Uterus (tissue), 4 donors: ENCODE measurements at places on chromosomes 6 and 20.

- no peaks in the 10 kb centered on the region for H3K36me3 ChIP-seq
- H3K4me3 ChIP-seq: no peak overlapping the region
Measured at GRCh38 chr6:53020005-53020744, 25.1 kb upstream of the GSTA4 start.

GRCh38 chr6:33761922-33762629 is 15.4 kb upstream of the IP6K3 start:
- no peak overlapping the region for H3K27ac ChIP-seq
- peak; percentile 44 for DNase-seq
- H3K4me3 ChIP-seq: no peak overlapping the region
- H3K27me3 ChIP-seq: no peaks in the 10 kb centered on the region

DNA sequence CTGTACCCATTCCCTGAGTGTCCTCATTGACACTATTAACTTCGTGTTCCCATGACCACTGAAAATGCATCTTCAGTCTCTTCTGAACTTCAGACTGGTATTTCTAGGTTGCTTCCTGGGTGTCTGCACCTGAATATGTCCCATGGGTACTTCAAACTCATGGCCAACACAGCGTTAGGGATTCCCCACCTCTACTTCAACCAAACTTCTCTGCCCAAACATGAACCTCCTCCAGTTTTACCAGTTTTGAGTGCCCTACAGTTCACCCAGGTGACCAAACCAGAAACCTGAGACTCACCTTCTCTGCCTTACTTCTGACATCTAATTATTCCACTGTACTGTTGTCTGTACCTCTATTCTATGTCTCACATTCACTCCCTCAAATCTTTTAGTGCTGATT is 99.5 kb upstream of the SUPT3H start:
- DNase-seq: no peak
- H3K36me3 ChIP-seq: no peaks in the 10 kb centered on the region
- no peak overlapping the region for H3K27ac ChIP-seq
- no peaks in the 10 kb centered on the region for H3K4me1 ChIP-seq

GRCh38 chr6:133680994-133681393 is 207.9 kb upstream of the TCF21 start:
- no peaks in the 10 kb centered on the region for H3K27me3 ChIP-seq
- H3K4me3 ChIP-seq: no peak overlapping the region
- no peaks in the 10 kb centered on the region for H3K36me3 ChIP-seq
- H3K27ac ChIP-seq: no peak overlapping the region

DNA sequence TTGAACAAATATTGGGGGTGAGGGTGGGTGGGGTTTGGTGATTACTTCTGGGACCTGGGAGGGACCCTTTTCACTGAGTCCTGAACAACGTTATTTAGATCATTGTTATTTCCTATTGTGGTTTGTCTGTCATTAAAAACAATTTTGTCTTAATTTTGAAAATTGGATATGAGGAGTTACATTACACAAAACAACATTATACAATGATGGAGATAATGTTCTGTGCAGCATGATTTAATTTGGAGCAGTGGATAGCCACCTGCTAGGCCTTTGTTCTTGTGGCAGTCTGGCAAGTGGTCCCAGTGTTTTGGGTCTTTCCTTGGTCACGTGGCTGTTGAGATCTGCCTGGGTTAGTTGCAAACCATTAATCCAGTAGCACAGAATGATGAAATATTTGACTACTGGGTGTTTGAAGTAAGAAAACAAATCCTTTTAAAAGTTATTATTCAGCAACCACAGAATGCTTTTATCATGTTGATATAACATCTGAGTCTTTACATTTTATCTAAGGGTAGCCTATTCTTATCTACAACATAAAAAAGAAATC is 172.8 kb downstream of the CDKAL1 start:
- H3K36me3 ChIP-seq: no peaks in the 10 kb centered on the region
- H3K4me1 ChIP-seq: no peaks in the 10 kb centered on the region
- H3K27me3 ChIP-seq: no peaks in the 10 kb centered on the region
- H3K27ac ChIP-seq: no peak overlapping the region
- no peak overlapping the region for H3K4me3 ChIP-seq

DNA sequence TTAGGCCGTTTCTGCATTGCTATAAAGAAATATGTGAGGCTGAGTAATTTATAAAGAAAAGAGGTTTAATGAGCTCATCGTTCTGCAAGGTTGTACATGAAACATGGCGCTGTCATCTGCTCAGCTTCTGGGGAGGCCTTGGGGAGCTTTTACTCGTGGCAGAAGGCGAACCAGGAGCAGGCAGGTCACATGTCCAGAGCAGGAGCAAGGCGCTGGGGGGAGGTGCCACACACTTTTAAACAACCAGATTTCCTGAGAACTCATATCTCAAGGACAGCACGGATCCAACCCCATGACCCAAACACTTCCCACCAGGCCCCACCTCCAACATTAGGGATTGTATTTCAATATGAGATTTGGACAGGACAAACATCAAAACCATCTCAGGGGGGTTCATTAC is 6.4 kb upstream of the SLC13A3 start:
- no peak for DNase-seq
- H3K36me3 ChIP-seq: no peaks in the 10 kb centered on the region
- no peaks in the 10 kb centered on the region for H3K27me3 ChIP-seq

- H3K27ac ChIP-seq: no peak overlapping the region
- DNase-seq: no peak
- no peaks in the 10 kb centered on the region for H3K36me3 ChIP-seq
Measured at GRCh38 chr6:82584194-82584695, 220.6 kb downstream of the TPBG start.

DNA sequence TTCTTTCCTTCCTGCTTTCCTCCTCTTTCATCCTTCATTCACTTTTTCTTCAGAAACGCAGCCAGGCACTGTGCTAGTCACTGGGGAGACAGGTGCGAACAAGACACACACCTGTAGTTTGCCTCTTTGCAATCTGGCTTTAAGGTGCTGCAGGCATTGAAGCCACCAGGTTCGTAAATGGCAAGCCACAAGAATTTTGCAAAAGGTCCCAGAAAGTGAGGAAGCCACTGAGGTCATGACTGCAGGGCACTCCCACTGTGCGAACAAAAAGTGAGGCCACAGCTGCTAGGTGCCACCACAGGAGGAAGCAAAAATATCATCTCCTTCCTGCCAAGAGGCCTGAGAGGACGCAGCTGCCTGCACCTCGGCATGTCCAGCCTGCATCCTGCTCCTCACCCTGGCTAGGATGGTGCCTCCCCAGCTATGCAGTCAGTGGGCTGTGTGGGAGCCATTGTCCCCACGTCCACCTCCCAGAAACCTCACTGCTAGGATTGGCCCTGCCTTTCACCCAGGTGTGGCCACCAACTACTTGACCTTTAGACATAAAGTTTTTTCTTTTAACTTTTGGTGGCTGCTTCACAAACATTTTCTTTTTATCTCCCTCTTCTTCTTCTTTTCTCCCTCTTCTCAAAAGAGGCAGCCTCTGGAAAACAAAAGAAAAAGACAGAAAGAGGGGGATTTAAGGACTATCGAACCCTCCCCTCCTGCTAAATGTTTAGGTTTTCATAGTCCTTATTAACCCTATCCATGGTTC is 230.8 kb downstream of the BCAS1 start:
- H3K27me3 ChIP-seq: no peaks in the 10 kb centered on the region
- no peaks in the 10 kb centered on the region for H3K4me1 ChIP-seq
- no peaks in the 10 kb centered on the region for H3K36me3 ChIP-seq
- no peak overlapping the region for H3K27ac ChIP-seq
- no peak for DNase-seq
